Tibial artery (tissue), 4 donors: ENCODE measurements at places on chromosomes 3 and 15.
A peak's percentile ranks its signal among the peaks of the same experiment; 100 is the strongest.

DNA sequence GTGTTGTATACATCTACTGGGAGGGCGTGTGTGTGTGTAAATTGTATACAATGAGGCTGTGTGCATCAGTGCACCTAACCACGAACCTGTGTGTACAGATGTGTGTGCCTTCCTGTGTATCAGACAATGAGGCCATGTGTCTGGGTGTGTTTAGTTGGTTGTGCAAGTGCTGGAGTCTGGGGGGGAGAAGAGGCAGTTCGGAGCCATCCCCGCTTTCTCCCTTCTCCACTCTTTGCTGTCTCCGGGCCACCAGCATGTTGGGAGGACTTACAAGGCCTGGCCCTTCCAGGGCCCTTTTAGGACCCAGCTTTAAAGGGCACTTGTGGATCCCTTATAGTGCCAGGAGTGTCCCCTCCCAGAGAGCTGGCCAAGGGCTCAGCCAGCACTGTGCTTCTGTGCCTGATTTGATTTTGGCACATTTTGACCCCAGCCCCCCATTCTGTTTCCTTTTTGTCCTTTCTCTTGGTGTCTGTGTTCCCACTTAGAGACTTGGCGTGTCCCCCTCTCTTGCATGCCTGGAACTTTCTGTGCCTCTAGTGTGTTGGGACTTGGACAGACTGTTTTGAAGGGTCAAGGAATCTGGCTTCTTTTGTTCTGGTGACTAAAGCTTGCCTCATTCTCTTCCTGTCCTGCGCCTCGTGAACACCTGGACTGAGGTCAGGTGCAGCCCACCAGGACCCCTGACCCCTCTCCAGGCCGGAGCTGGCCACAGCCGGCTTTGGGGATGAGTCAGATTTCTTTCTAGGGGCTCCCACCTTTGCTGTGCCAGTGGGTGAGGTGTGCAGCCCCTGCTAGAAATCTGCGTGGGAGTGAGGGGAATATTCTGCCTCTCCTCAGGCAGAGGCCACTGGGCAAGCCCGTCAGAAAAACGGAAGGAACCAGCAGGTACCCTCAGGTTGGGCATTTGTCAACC, 1.5 kb downstream of the CTDSPL start:
- peak; percentile 64 for DNase-seq

DNA sequence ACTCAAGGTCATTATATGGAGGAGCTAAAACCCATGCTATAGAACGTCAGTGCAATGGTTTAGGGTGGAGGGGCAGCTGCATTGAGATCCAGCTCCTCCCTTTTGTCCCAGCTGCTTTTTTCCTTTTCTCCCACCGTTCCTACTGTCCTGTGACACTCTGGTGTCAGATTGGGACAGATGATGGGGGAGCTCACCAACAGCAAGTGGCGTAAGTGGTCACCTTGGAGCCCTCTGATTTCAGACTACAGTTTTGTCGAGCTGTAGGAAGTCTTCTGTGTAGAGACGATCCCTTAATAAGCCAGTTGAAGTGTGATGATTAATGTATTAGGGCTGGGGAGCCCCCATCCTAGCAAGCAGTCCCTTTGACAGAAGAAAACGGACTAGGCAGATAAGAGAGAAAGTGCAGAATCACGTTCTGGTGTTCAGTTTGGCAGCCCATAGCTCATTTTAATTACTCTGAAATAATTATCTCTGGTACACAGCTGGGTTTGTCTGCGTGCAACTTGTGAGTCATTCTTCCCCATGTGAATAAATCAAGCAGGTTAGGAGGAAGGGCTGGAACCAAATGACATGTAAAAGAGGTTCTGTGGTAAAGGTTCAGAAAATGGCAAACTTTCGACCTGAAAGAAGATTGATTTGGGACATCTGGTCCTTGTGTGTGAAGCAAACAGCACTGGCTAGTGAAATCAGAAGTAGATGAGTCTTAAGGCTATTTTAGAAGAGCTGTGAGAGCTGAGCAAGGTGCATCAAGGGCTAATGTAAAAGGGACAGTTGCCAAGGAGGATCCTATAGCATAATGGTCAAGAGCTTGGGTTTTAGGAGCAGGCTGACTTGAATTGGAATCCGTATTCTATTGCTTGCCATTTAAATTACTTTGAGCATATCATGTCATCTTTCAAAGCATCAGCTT, 241.4 kb downstream of the EDEM1 start:
- DNase-seq: no peak

DNA sequence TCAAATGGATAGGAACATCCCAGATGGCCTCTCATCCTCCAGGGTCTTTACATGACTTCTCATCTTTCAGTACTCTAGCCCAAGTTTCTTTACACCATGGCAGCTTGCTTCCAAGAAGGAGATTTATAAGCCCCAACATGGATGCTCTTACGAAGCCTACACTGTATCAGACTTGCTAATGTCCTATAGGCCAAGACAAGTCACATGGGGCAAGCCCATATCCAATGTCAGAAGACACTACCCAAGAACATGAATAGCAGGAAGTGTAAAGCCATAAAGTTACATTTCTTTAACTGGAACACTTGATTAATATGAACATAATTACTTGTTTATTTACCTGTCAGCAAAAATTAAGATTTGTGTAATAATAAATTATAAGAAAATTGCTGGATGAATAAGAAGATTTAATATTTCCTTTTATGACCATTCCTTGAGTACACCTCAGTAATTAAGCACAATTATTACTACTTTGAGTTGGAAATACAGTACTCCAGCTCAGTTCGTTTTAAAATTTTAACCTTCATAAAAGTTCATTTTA, 5.1 kb downstream of the SPESP1 start:
- no peak for DNase-seq

GRCh38 chr3:101851072-101851770, 1.9 kb downstream of the NFKBIZ start:
- DNase-seq: no peak
